ENCODE measurements at places on chromosomes 6 and 20. TPM values are rescaled to one million over a fixed set of nuclear protein-coding genes. Genes with fewer than 3 reads are reported as not detected.

DNA sequence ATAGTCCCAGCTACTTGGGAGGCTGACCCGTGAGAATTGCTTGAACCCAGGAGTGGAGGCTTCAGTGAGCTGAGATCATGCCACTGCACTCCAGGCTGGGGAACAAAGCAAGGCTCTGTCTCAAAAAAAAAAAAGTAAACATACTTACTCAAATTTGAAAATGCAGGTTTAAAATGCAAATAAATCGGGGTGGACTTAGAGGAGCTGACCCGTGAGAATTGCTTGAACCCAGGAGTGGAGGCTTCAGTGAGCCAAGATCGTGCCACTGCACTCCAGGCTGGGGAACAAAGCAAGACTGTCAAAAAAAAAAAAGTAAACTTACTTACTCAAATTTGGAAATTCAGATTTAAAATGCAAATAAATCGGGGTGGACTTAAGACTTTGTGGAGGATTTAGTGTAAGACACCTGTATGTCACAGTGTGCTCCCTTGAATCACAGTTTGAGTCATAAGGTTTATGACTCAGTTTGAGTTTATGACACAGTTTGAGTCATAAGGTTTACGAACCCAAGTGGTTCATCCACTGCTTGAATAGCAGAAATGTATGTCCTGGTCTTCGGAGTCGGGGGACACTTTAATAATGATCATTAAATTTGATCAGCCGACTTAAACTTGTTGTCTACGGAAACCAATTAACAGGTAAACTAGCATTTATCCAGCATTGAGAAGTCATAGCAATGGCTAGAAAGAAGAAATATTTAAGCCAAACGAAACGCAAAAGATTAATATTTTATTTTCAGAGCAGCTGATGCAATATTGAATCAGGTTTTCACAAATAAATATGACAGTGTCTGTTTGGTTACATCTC lies 6.8 kb upstream of the MRPS10 start:
- H3K4me3 ChIP-seq = no peak overlapping the region
- no peaks in the 10 kb centered on the region for H3K36me3 ChIP-seq
- no peaks in the 10 kb centered on the region for H3K27me3 ChIP-seq
- DNase-seq = no peak

DNA sequence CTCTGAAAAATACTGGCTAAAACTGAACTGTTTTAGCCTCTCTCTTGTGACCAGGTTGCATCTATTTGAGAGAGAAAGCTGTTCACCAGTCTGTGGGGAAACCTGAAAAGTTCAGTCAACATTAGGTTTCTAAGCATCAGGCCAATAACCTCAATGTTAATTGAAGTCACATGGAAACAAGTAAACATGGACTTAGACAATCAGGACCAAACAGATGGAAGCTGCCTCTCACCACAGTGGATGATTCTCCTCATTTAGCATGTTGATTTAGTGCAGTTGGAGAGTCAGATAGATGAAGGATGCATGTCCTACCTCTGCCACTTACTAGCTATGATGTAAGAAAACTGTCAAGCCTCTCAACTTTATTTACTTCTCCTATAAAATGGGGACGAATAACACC lies 18.2 kb downstream of the SCGN start:
- no peak for DNase-seq
- no peak overlapping the region for H3K27ac ChIP-seq
- H3K36me3 ChIP-seq = no peaks in the 10 kb centered on the region
- H3K4me1 ChIP-seq = peaks cover 4% of the 10 kb centered on the region
- H3K27me3 ChIP-seq = peaks cover 100% of the 10 kb centered on the region

- no peaks in the 10 kb centered on the region for H3K36me3 ChIP-seq
- H3K4me1 ChIP-seq = no peaks in the 10 kb centered on the region
- H3K27me3 ChIP-seq = no peaks in the 10 kb centered on the region
- DNase-seq = no peak
- no peak overlapping the region for H3K4me3 ChIP-seq
Observed at GRCh38 chr6:148271711-148272439, 70.8 kb upstream of the SASH1 start.

ELOVL4 gene
- total RNA-seq = 7.2 TPM

All from endodermal cell (in vitro differentiated cells).